ENCODE measurements at places on chromosomes 13 and 19.

GRCh38 chr13:31982124-31982523, 49.5 kb upstream of the FRY start:
- no peak for DNase-seq

GRCh38 chr13:66875264-66875663, 354.9 kb downstream of the PCDH9 start:
- no peak for DNase-seq

DNA sequence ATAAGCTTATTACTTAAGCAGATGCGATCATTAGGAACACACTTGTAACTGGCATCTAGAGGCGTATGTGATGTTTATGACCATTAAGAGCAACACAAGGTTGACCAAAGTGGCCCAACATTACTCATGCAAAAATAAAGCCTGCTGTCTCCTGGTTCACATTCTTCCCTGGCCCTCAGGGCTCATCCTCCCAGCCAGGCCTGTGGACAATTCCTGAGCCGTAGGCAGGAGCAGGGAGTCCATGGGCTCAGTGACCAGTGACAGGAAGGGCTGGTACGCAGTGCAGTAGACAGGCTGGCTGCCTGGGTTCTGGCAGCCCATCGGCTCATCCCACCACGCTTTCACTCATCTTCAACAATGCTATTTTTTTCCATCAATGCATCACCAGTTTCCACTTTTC, 106.0 kb downstream of the STK24 start:
- DNase-seq, result no peak

DNA sequence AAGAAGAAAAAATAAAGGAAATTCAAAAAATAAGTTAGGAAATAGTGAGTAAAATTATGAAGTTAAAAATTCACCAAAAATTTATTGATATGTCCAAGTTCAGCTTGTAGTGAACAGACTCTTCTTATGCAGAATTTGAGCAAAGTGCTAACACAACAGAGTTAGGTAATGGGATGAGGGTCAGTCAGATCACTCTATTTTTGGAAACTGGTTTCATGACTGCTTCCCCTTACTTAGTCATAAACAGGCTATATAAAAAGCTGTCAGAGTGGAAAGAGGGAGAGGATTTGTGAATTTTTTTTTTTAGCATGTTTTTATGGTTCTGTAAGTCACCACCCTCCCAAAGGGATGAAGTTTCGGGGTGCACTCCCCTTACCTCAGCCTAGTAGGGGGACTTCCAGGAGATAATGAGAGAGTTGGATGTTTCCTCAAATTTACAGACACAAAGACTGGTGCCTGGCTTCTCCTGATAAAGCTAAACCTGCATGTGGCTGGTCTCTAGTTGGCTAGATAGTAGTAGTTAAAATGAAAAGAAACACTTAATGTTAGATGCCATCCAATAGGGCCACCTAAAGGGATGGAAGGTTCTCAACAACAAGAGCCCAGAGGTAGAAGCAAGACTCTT, 4.5 kb downstream of the CPB2 start:
- no peak for DNase-seq

- DNase-seq, result no peak
These were observed 101.2 kb downstream of the RFC3 start for GRCh38 chr13:33919120-33919519.

DNA sequence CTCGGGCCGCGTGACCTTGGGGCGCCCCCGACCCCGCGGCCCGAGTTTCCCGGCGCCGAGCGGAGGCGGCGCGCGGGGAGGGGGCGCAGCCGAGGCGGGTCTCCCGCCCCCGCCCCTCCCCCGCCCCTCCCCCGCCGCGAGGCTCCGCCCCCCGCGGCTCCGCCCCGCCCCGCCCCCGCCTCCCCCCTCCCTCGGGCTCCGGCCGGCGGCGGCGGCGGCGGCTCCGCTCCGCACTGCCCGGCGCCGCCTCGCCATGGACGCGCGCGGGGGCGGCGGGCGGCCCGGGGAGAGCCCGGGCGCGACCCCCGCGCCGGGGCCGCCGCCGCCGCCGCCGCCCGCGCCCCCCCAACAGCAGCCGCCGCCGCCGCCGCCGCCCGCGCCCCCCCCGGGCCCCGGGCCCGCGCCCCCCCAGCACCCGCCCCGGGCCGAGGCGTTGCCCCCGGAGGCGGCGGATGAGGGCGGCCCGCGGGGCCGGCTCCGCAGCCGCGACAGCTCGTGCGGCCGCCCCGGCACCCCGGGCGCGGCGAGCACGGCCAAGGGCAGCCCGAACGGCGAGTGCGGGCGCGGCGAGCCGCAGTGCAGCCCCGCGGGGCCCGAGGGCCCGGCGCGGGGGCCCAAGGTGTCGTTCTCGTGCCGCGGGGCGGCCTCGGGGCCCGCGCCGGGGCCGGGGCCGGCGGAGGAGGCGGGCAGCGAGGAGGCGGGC, at the start of gene HCN2:
TSS of gene HCN2 (plus strand) at position 189 of the 703 bp plus-strand sequence. CDS start at position 254, 65 bp downstream.
- DNase-seq, result no peak

- DNase-seq, result no peak
These were observed 880 bp upstream of the C19orf12 start for GRCh38 chr19:29715701-29716581.

GRCh38 chr13:108711386-108711785, 82.0 kb downstream of the MYO16 start:
- no peak for DNase-seq

GRCh38 chr13:44868397-44868796, 120.9 kb downstream of the NUFIP1 start:
- no peak for DNase-seq

DNA sequence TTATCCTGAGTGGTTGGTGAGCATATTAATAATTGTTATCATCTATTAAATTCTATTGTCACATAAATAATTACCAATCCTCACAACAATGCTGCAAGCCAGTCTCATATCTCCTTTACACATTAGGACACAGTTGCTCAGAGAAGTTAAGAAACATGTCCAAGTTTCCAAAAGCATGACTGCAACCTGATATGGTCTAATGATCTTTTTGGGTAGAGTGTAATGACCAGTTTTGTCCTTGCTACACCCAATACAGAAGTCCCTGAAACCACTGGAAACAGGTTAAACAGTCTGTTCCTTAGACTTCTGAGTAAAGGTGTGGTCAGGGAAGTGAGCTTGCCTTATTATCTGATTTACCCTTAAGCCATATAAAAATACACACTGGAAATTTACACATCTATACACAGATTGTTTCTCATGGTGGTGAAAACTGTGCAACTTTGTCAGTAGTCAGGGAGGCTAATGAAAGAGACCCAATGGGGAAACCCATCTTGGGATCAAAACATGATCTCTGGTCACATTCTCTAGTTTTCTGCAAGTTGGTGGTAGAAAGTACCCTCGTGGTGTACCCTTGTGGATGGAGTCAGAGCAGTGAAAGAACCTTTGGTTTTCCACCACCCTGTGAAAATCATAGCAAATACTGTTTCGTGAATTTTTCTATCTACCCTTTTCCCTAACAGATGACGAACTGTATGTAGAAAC, 146.0 kb upstream of the KLF12 start:
- no peak for DNase-seq

DNA sequence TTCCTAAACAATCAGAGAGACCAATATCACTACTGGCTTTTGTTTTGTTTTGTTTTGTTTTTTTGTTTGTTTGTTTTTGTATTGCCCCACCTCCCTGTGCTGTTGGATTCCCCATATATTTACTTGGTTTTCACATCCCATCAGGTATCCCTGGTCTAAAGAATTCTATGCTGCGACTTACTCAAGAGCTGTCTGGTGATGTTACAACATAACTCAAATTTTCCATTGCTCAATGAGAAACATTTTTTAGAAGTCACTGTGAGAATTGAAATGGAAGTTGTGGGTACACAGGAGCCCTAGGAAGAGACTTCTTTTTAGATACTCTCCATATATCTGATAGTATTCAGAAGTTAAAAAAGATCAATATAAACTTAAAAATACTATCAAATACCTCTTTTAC, 181.4 kb downstream of the KLF5 start:
- DNase-seq, result no peak

DNA sequence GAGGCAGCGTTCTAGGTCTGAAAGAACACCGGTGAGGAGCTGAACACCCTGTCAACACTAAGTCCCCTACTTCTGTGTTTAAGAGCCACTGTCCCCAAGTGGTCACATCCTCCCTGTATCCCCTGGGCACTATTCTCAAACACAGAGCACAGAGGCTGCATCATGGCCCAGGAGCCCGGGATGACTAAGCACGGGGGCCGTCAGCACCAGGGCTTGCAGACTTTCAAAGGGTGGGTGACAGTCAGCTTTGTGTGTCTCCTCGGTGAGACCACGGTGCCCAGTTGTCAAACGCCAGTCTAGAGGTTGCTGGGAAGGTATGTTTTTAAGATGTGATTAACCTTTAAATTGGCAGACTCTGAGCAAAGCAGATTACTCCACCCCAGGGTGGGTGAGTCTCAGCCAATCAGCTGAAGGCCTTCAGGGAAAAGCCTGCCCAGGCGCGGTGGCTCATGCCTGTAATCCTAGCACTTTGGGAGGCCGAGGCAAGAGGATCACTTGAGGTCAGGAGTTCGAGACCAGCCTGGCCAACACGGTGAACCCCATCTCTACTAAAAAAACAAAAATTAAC, 8.0 kb downstream of the MAP2K2 start:
- no peak for DNase-seq

GRCh38 chr13:88601949-88602348, 930.8 kb downstream of the SLITRK5 start:
- DNase-seq, result no peak

- no peak for DNase-seq
These were observed 1.3 kb downstream of the RPS16 start for GRCh38 chr19:39434123-39435076.

DNA sequence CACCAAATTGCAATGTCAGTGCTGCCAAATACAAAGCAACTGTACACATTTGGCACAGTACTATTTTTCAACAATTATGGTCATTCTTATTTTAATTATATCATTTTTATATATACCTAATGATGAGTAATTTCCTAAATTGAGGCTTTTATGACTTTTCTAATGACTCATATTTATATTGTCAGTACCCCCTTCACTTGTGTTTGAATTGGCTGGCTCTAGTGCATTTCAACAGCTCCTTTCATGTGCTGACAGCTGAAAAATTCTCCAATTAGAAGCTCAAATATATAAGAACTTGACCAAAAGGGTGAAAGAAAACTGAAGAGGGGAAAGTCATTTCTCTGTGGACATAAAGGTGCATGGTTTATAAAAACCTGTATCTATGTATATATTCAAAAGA, 263.3 kb downstream of the SLITRK1 start:
- no peak for DNase-seq

DNA sequence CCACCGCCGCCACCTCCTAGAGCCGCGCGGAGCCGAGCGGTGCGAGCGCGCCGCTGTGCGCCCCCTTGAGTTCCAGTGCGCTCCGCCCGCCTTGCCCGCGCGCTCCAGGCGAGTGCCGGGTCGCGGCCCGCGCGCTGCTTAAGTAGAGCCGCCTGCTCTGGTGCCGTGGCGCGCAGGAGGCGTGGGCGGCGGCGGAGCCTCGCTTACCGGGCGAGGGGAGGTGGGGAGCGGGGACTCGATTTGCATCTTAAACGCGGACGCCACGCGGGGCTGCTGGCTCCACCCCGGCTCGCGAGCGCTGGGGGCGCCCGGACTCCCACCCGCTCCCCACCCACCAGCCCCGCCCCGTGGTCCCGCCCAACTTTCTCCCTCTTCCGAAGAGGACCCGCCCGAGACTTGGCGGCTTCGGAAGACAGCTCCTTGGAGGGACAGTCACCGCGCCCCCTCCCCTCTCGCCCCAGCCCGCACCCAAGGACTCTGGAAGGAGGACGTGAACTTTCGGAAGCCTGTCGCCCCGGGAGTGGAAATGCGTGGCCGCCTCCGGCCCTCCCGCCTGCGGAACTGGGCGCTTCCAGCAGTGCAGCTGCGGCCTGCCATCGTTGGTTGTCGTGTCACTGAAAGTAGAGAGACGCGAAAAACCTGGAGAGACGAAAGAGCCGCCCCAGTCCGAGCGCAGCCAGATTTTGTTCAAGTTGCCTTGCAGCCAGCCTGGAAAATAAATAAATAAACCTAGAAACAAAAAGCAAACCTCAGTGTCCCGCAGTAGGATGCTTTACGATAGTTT, at the start of gene KCTD12:
TSS of gene KCTD12 (minus strand) at position 114 of the 784 bp plus-strand sequence. CDS start 257 bp downstream, outside the sequence.
- no peak for DNase-seq

GRCh38 chr13:66574606-66575005, 655.5 kb downstream of the PCDH9 start:
- DNase-seq, result no peak

- no peak for DNase-seq
These were observed 3.0 kb downstream of the GAS6 start for GRCh38 chr13:113860665-113861432.

- no peak for DNase-seq
These were observed 32.2 kb downstream of the ANKRD27 start for GRCh38 chr19:32642771-32643170.

- DNase-seq, result no peak
These were observed 42.1 kb upstream of the C1QTNF9 start for GRCh38 chr13:24267274-24267673.

DNA sequence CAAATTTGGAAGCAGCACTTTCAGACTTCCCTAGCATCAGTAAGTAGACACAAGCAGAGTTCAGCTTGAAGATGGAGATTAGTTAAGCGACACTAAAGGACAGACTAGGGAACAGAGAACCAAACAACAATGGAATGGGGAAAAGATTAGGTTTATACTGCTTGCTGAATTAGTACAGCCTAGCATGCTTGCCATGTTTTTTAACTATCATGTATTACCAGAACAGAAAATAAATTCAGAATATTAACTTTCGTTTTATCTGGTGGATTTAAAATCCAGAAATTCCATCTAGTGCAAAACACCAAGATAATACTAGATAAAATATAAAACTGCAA, 451.5 kb upstream of the SLC10A2 start:
- DNase-seq, result no peak

GRCh38 chr19:17424743-17425365, 5.0 kb downstream of the MVB12A start:
- no peak for DNase-seq

DNA sequence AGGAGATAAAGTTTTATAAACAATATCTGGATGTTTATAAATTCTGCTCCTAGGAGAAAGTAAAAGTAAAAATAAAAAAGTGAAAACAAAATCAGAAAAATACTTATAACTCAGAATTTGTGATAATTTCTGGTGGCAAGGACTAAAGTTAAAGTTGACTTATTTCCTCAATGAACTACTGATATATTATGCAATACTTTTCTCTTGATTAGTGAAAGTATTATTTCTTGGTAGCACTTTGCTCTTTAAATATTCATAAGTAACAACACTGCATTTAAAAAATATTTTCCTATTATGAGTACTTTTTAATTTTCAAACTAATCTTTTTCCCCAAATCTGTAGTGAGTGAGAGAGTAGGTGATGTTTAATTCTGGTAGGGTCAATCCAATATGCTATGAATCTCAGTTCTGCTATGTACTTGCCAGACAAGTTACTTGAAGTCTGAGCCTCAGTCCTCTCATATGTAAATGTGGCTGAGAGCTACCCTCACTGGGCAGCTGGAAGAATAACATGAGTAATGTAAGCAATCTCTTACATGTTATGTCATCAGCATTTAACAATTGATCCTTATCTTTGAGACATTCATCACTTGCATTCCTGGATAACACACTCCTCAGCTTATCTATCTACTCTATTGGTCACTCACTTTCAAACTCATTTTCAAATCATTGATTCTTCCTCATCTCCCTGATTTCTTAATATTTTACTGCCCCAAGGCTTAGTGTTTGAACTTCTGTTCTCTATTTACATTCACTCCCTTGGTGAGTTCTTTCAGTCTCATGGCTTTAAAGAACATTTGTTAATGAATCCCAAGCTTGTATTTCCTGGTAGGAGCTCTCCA, 239.0 kb downstream of the RGCC start:
- DNase-seq, result peak; percentile 90

GRCh38 chr13:48156466-48156865, 61.6 kb upstream of the MED4 start:
- no peak for DNase-seq
